ENCODE measurements at places on chromosomes 12 and 14.

- DNase-seq, result no peak
Measured at GRCh38 chr12:104486943-104487819, 30.4 kb downstream of the CHST11 start.

GRCh38 chr14:59768855-59769375 is 101.7 kb downstream of the RTN1 start:
- DNase-seq, result no peak

DNA sequence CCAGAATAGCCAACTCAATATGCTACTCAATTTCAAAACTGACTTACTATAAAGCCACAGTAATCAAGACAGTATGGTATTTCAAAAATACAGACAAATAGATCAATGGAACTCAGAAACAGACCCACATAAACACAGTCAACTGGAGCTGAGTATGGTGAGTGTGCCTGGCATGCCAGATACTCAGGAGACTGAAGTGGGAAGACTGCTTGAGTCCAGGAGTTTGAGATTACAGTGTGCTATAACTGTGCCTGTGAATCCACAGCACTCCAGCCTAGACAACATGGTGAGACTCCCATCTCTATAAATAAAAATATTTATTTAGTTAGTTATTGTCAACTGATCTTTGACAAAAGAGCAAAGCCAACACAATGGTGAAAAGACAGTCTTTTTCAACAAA is 81.8 kb downstream of the NUMB start:
- no peak for DNase-seq

- no peak for DNase-seq
Measured at GRCh38 chr14:51901475-51902024, 41.1 kb downstream of the GNG2 start.

- no peak for DNase-seq
Measured at GRCh38 chr14:89775151-89775550, 179.4 kb downstream of the EFCAB11 start.

- no peak for DNase-seq
Measured at GRCh38 chr14:89669193-89669592, 252.2 kb upstream of the FOXN3 start.

- no peak for DNase-seq
Measured at GRCh38 chr14:53840444-53840843, 116.2 kb downstream of the BMP4 start.

DNA sequence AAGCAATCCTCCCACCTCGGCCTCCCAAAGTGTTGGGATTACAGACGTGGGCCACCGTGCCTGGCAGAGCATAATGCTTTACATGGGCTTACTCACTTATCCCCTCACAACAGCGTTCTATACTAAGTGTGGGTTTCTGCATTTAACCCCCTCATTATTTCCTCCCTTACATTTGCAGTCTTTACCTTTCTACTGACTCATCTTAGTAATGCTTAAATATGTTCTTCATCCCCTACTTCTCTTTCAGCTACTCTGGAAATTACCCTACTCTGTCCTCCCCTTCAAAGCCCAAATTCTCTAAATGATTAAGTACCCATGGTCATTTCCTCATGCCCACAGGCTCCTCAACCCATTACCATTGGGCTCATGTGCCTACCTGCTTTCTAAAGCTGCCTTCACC is 40.7 kb downstream of the NKX2-1 start:
- no peak for DNase-seq

DNA sequence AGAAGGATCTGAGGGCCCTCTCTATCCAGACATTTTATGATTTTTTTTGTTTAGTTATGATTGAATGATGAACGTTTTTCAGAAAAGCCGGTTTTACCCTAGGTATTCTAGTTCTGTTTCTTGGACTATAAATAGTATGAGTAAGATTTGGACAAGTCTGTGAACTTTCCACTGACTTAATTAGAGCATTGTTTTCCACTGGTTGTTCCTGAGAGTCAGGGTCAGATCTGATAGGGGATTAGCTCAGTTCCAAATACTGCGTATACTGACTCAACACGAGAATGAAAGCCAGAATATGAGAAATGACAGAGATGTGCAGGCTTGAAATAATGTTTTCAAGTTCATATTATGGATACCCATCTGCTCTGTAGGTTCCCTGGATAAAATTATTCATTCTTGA is 361.6 kb downstream of the AEBP2 start:
- DNase-seq, result no peak

- no peak for DNase-seq
Measured at GRCh38 chr14:31926123-31926522, 151.0 kb upstream of the ARHGAP5 start.

DNA sequence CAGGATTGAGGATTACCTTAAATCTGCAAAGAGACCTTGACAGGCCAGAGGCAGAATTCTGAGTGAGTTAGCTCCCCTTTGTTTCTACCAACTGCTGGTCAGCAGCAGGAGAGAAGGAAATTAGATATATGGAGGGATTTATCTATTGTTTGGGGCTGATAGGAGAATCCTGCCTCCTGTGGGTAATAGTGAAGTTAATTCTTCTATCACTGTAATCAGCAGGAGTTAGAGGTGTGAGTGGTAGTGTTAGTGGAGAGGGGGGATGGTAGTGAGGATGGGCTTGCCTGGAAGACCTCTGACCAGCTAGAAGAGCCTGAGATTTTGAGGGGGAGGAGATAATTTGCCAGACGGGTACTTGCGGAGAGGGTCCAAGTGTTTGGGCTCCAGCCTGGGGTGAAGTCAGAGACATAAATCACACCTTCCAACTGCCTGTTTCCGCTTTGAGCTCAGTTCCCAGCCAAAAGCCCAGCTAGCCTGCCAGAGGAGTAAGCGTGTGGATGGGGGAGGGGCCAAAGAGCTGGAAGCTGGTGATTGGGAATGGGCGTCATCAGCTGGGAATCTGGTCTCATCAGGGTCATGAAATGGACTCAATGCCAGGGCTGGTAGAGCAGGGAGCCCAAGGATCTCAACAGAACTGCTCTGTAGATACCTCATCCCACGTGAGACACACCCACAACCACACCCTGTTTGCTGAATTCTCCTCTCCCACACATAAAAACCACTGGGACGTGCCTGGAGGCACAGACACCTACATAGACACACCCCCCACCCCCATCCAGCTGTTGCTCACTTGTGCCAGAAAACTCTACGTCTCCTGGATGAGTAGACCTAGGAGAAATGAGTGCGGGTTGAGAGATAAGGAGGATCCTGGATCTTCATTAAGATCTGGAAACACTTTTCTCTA is 13.1 kb upstream of the ITGA5 start:
- DNase-seq, result peak; percentile 57

GRCh38 chr14:69711881-69712560 is 54.9 kb upstream of the SRSF5 start:
- no peak for DNase-seq

DNA sequence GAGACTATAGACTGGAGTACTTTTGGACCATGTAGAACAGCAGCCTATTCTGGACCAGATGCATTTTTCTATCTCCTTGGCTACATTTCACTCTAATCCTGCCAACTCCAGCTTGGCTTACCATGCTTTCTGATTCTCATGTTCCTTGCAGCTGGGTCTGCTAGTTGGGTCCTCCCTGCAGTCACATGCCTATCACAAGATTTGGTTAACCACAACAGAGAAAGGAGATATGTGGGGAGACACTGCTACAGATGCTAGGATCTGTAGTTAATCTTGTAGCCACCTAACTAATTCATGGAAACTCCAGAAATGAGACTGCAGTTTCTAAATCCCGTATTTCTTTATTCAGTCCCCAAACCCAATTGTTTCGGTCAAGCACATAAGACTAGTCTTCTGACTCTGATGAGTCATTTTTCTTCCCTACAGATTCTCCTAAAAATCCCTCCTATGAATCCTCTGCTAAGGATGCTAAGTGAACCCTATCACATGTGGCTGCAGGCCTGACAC is 410.6 kb downstream of the DAD1 start:
- no peak for DNase-seq

GRCh38 chr14:91723501-91723900 is 8.4 kb downstream of the CATSPERB start:
- DNase-seq, result no peak

DNA sequence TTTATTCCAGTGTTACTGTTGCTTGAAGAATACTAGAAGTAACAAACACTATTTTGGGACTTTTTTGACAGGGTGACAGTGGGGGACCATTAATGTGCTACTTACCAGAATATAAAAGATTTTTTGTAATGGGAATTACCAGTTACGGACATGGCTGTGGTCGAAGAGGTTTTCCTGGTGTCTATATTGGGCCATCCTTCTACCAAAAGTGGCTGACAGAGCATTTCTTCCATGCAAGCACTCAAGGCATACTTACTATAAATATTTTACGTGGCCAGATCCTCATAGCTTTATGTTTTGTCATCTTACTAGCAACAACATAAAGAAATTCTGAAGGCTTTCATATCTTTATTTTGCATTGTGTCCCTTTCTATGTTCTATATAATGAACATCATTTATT is 44.5 kb downstream of the TMPRSS12 start:
- DNase-seq, result no peak

GRCh38 chr14:90109858-90110257 is 48.1 kb downstream of the KCNK13 start:
- DNase-seq, result peak; percentile 18

- no peak for DNase-seq
Measured at GRCh38 chr12:96236221-96236822, 42.1 kb downstream of the ELK3 start.

DNA sequence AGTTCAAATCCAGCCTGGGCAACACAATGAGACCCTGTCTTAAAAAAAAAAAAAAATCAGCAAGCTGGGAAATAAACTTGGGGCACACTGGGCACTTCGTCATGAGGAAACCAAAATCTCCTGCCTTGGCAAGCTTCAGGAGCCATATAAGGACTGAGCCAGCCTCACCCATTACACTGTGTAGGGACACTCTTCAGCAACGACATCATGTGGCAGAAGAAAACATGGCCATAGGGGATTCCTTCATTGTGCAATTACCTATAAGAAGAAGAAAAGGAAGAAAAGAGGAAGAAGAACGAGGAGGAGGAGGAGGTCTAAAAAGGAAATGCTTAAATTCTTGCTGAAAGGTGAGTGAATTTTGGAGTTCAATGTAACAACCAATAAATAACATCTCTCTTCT is 26.1 kb upstream of the IFNG start:
- no peak for DNase-seq

DNA sequence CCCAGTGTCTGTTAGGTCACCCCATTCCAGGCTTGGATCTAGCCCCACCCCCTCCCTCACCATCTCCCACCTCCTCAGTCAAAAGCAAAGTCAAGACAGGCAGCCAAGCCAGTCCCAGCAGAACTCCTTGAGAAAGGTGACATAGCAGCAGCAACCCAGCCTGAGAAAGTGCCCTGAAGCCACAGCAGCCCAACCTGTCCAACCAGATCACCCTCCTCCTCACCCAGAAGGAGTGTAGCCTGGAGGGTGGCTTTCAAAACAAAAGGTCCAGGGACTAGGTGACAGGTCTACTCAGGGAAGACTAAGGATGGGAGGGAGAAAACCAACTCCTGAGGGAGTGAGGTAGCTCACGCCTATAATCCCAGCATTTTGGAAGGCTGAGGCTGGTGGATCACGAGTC is 5.2 kb downstream of the RAB15 start:
- no peak for DNase-seq

DNA sequence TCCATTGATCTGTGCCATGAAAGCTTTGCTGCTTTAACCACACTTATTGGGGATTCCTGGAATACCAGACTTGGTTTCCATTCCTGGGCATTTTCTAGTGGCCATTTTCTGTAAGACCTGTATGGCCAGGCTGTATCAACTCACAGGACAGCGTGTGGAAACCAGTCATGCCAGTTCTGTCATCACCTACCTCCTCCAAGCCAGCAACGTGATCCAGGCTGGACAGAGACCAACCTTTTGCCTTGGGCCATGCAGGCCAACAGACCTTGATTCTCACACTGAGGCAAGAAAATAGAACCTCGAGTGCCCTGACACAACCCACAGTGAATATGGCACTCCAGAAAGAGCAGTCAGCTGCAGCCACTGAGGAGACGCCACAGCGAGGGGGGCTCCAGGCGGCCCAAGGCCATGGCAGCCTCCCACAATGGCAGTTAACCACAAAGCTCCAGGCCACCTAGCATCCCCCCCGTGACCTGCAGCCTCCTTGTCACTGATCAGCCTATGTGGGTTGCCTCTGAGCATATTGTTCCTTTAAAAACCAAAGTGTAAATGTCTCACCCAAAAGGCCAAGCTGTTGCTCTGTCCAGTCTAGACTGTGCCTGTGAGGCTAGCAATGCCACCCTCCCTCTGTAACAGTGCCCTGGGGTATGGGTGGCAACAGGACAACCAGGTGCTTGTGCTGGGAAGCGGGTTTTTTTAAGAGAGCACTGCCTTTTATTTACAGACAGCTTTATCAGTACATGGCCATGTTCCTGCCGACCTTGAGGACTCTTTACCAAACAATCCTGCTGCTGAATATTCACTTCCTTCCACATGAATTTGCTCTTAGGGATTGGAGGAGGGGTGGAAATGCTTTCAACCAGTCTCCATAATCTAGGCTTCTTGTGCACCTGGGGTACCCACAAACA is 168.7 kb upstream of the HIF1A start:
- DNase-seq, result no peak

- peak; percentile 45 for DNase-seq
Measured at GRCh38 chr14:75295061-75295461, 16.4 kb downstream of the FOS start.

GRCh38 chr14:91321131-91321530 is 76.6 kb upstream of the GPR68 start:
- no peak for DNase-seq

DNA sequence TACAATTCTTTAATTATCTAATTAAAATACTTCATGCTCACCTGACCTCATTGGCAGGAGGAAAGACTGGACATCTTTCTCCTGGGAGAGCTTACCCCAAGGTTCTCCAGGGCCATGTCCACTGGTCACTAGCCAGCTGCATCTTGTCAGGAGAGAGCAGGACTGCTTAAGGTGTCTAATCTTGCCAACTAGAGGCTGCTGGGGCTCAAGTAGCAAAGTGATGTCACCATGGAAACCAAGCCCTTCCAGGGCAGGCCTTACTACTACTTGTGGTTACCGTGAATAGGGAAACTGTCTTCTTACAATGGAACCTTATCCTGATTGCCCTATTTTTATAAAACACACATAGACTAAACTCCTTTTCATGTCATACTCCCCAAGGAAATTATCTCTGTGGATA is 376.4 kb downstream of the SNAPC1 start:
- no peak for DNase-seq

GRCh38 chr12:73225371-73225937 is 953.3 kb downstream of the TRHDE start:
- DNase-seq, result no peak

DNA sequence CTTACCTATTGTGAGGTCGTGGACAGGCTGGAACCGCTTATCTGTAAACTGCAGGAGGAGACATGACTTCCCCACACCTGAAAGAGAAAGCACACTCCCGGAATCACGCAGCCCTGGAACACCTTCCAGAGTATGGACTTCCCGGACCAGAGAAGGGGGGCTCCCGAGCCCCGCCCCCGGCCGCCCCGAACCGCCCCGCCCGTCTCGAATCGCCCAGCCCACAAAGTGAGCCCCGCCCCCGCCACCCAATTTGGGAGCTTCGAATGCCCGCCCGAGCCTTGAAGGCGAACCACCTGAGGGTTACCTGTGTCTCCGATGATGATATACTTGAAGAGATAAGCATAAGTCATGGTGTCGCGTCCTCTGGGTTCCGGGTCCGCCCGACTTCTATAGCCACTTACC is 235 bp downstream of the RAB2B start:
- peak; percentile 78 for DNase-seq

Data from endothelial cell (in vitro differentiated cells).